T-helper 1 cell (primary cell): ENCODE measurements at places on chromosomes 12 and 14.

GRCh38 chr14:42112108-42112507, 505.4 kb downstream of the LRFN5 start:
- no peak for DNase-seq

DNA sequence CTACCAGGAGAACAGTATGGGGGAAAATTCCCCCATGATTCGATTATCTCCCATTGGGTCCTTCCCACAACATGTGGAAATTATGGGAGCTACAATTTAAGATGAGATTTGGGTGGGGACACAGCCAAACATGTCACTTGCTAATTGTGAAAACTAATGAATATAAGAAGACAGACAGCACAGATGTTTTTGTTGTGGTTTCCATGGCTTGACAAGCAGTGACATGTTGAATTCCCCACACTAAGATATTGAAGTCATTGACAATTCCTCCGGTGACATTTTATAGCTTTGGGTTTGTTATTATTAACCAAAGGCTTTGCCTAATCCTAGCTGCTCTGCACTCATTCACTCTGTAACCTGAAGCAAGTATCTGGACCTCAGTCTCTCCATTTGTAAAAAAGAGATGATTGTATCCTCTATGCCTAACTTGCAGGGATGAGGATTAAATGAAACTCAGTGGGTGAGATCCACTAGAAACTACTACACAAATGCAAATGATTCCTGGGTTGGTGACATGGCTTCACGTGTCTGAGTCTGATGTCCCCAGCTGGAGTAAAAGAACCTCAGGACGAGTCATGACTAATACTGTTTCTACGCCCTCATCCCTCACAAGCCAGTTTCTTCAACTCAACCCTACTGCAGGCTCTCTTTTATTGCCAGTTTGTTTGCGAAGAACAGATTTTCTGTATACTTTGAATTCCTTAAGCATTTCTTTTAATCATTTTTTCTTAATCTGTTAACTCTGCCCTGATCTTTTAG, 71.6 kb downstream of the ASCL1 start:
- DNase-seq: no peak

GRCh38 chr12:133080026-133080367, 726 bp upstream of the ZNF140 start:
- DNase-seq: peak; percentile 99

DNA sequence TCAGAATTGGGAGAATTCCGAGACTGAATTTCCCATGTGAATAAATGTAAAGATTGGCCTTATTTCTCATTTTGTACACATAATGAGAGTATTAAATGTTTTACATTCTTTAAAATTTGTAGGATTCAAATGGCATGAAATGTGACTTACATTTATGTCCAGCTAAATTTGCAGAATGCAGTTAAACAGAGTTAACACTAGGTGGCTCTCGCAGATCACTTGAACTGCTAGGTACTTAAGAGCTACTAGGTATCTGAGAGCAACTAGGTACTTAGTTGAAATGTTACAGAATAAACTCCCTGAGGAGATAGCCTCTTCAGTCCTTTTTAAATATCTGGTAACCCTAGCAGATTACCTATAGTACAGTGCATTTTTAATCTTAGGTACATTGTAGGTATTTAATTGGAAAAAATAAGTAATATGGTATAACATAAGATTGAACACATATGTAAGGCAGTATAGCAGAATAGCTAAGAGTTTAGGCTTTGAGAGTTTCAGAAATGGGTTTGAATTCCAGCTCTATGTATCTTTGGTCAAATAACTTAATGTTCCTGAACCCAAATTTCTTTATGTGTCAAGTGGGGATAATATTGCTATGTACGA, 73.8 kb downstream of the KIAA0586 start:
- no peak for DNase-seq

GRCh38 chr12:10718279-10718821, 4.8 kb downstream of the YBX3 start:
- no peak for DNase-seq

GRCh38 chr12:75129275-75129674, 80.4 kb downstream of the KCNC2 start:
- no peak for DNase-seq

GRCh38 chr12:32390572-32391219, 8.7 kb upstream of the FGD4 start:
- DNase-seq: no peak

DNA sequence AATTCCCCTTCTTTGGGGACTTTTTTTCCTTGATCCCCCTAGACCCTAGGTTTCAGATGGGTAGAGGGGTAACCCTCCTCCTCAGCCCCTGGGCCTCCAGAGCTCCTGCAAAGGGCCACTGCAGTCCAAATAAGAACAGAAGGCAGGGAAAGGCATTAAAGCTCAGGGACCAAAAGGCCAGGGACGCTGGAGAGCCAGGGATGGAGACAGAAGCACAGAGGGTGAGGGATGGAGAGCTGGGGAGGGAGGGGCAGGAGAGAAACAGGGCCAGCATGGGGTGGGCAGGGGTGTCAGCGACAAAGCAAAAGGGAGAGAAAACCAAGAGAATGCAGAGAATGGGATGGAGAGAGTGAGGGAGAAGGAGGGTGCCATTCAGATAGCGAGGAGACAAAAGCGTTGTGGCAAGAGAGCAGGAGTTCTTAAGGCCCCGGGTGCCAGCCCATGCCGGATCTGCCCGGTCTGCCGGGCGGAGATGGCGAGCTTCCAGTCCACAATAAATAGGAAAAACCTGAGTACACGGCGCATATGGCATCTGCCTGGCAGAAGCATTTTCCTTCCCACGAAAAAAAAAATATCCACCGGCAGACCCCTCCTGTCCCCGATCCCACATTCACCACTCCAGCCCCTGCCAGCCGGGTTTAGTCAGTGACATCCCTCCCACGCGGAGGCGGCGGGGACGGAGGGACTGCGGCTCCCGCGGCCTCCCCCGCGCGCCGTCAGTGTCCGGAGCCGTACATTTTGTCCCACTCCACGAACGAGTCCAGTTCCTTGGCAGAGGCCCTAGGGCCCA, 28.6 kb downstream of the FIGNL2 start:
- DNase-seq: no peak

DNA sequence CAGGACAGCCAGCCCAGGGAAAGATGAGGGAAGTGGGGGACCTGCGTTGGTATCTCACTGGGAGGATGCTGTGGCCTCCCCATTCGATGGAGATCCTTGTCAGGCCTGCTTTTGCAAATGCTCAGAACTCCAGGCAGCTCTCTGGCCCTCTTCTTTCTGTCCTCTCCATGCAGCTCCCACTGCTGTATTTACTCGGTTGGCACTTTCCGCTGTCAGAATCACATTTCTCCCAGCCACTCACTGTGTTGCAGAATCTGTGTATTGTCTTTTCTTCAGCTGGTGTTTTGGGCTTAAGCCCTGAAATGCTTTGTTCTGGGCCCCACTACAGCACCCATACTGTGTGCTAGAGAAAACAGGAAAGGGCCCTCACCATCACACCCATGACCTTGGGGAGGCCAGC, 401.1 kb downstream of the RGS6 start:
- no peak for DNase-seq

DNA sequence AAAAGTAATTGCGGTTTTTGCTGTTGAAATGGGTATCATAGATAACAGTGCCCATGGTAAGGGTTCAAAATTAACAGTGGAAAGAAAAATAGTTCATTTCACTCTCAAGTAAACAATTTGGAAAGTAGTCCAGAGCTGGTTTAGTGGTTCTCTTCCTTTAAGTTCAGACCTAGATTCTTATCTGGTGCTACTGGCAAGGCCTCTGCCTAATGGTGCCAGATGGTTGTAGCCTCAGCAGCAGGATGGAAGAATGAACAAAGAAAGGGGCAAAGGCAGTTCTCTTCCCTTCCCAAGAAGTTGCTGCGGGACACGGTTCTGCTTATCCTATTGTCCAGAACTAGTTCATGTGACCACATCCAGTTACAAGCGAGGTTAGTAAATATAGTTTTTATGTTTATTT, 10.5 kb downstream of the ARG2 start:
- DNase-seq: no peak

- DNase-seq: no peak
Measured at GRCh38 chr12:108685469-108686260, 45.7 kb downstream of the CORO1C start.

GRCh38 chr14:24422694-24423601, 6.5 kb downstream of the CBLN3 start:
- DNase-seq: no peak
